ENCODE measurements at places on chromosomes 7 and 10.

DNA sequence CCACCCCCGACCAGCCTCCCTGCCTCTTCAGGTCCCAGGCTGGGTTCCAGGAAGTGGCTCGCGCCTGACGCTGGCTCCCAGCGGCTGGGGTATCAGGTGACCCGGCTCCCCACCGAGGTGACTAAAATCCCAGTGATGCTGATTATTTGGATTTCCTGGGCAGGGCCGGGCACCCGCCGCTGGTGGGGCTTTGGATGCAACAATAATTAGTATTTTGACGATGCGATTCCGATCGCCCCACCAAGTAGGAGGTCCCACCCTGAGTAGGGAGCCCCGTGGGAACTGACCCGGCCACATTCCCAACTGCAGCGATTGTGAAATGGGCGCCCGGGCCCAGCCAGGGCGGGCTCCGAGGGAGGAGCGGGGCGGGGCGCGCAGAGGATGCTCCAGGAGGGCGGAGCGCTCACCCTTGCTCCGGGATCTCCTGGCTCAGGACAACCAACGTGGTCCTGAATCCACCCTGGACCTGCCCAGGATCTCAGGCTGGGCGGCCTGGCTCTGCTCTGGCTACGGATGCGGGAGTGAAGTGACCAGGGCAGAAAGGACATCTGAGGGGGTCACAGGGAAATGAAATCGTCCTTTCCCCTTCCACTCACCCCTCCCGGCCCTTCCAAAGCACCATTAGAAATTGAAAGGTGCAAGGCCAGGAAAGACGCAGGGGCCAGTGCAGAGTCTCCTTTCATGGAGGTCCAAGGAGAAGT is 32.6 kb downstream of the DUSP5 start:
- no peak for DNase-seq

- no peak for DNase-seq
Measured at GRCh38 chr10:72297281-72297804, 23.6 kb downstream of the DDIT4 start.

DNA sequence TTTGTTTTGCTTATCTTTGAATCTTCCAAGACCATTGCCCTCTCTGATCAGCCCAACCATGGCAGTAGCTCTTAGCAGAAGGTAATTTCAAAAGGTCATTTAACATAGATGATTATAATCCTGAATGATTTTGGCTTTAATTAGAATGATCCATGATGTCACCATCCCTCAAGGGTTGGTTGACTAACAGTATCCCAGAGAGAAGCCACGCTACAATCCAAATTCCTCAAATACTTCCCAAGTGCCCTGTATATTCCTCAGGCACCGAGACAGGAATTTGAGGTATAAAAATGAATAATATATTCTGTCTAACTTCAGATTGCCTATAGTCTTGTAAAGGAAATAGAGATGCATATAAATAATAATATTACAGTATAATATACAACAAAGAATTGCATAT is 42.1 kb upstream of the TMEM196 start:
- no peak for DNase-seq

- DNase-seq: no peak
Measured at GRCh38 chr7:105022458-105022857, 8.5 kb downstream of the KMT2E start.

- no peak for DNase-seq
Measured at GRCh38 chr10:66928776-66929175, 2.9 kb downstream of the LRRTM3 start.

DNA sequence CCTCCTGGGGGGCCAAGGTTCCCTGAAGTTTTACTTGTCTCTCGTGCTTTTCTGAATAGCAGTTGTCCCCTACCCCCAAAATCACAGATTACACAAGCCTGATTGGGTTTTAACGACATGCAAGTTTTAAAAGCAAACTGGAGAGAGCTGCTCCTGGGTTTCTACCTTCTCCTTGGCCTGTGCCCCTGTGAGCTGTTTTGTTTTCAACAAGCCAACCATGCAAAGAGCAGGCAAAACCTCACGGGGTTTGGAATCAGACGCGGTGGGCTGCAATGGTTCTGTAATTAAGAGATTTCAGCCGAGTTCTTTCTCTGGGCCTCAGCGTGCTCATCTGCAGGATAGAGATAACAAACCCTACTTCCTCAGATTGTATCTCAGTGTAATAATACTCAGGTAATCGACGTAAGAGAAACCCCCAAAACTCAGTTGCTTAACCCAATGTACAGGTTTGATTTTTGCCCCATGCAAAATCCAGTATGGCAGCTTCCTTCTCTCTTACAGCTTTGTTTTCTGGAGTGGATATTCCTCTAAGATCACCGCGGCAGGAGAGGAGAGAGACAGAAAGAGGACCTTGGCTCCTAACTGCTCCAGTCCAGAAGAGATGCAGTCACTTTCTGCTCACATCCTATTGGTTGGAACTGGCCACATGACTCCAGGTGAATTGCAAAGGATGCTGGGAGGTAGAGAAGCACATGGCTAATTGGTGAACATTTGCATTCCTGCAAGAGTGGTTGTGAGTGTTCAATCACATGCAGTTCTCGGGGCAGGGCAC is 42.0 kb downstream of the MYL10 start:
- DNase-seq: no peak

DNA sequence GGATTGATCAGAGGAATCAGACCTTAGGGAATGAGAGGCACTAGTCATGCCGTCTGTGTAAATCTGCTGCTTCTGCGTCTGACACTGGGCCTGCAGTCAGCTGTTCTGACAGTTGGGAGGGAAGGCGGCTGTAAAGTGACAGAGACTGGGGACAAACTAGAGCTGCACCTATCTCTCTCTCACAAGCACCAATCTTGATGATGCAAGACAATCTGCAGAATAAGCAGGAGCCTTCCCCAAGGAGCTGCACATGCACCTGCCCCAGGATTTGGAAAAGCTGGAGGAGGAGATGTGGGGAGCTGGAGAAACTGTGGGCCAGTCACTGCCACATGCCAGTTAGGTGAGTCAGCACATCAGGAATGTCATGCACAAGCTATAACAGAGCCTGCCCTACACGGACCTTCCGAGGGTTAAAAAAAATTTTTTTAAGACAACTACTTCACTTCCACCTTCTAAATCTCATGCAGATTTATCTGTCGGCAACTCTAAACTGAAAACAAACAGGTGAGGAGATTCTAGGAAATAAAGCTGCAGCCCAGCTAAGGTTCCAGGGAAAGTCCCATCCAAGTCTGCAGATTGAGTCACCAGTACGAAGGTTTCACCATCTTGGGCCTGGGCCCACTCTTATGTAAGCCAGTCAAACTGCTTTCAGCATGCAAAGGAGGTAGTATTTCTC is 39.2 kb downstream of the ENO4 start:
- no peak for DNase-seq

DNA sequence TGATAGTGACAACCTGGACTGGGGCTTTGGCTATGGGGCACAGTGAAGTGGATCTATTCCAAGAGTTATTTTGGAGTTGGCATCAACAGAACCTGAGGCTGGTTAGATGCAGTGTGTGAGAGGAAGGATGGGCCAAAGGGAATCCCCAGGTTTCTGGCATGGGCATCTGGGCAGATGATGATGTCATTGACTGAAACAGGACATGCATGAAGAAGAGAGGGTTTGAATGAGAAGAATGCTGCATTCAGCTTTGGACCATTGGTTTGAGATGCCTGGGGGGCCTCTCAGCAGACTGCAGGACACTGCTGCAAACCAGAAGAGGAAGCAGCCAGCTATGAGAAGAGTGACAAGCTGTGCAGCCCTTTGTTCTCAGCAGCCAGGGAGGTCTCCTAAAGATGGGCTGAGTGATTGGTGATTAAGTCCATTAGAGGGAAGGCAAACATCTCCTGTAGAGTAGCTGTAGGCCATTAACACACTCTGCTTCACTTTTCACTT is 23.1 kb upstream of the PIK3CG start:
- DNase-seq: no peak

GRCh38 chr10:52583336-52583735 is 189.2 kb downstream of the MBL2 start:
- no peak for DNase-seq

GRCh38 chr10:70738006-70738760 is 47.0 kb downstream of the TBATA start:
- no peak for DNase-seq

GRCh38 chr7:75977743-75978142 is 16.7 kb downstream of the TMEM120A start:
- no peak for DNase-seq

GRCh38 chr10:86632009-86632800 is 22.1 kb upstream of the OPN4 start:
- DNase-seq: peak; percentile 30

DNA sequence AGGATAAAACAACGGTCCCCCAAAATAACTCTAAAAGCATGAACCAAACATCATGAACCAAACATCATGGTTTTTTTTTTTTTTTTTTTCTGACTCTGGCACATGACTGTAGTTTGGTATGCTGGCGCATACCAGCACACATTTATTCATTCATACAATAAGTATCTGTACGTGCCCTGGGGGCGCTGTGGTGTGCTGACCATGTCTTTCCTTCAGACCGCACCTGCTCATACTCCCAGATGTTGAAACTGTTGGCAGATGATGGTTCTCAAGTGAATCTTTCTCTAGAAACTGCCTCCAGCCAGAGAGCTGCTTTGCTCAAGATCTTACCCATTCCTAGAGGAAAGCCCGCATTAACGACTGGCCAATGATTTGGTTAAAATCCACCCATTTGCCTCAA is 114.7 kb upstream of the ANKRD30A start:
- DNase-seq: no peak

GRCh38 chr7:28349637-28350036 is 62.7 kb upstream of the CREB5 start:
- no peak for DNase-seq

DNA sequence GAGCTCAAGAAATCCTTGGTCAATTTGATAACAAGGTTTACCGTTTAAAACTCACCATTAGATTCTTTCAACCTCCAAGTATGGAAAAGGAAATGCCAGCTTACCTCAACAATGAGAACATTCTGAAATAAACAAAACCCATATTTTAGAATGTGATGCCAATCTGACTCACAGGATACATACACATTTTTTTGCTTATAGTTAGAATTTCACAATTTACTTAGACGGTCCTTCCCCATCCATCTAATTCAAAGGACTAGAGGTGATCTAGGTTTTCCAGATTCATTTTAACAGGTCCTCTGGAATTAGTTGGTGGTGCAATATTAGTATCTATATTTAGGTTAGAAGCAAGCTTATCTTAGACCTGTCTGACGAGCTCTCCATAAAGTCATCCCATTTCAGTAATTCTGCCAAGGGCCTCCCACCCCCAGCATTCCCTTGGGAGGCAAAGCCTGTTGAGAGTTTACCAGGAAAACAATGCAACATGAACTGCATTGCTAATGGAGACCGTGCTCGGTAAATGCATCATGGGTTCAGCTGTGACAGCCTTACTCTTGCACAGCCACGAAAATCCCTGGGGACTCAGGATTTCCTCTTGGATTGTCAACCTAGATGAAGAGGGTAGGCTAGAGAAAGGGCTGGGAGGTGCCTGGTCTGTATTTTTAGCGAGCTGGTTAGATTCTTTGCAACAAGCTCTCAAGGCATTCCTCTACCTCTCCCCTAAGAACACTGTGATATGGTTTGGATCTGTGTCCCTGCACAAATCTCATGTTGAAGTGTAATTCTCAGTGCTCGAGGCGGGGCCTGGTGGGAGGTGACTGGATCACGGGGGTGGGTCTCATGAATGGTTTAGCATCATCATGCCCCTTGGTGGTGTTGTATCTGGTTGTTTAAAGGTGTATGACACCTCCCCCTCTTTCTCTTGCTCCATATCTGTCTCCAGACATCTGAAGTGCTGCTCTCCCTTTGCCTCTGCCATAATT is 93.8 kb downstream of the PRTFDC1 start:
- DNase-seq: peak; percentile 61

- no peak for DNase-seq
Measured at GRCh38 chr7:141418066-141418465, 133.1 kb upstream of the AGK start.

DNA sequence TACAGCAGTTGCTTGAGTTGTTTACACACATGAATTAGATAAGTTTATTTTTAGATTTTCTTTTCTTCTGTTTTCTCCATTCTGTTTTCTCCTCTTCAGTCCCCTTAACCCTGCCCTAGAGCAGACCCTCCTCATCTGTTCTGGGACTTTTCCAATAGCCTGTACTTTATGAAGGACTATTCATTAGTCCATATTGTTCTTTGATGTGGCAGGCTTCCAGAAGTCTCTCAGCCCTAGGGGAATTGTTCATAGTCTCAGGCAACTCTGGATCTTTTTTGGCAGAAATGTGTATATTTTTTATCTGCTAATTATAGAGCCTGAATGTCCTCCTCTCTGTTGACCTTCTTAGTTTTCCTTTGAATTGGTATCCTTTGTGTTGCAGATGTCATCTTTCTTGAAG is 25.4 kb downstream of the KAT6B start:
- no peak for DNase-seq

DNA sequence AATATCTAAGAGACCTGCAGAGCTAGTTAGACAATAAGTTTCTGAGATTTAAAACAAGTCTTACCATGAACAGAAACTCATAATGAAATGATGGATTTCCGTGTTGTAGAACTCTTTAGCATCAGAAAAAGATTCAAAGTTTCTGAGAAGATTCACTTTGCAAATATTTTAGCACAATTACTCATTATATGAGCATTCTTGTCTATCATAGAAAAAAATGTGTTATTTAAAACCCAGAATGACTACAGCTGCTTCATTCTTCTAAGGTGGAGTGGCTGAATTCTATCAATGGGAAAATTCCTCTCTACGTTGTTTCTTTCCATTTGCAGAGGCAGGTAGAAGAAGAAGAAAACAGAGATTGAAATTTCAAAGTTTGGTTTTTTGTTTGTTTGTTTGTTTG is 21.0 kb upstream of the RALA start:
- no peak for DNase-seq

- no peak for DNase-seq
Measured at GRCh38 chr10:70162892-70163201, 7.5 kb downstream of the SAR1A start.

DNA sequence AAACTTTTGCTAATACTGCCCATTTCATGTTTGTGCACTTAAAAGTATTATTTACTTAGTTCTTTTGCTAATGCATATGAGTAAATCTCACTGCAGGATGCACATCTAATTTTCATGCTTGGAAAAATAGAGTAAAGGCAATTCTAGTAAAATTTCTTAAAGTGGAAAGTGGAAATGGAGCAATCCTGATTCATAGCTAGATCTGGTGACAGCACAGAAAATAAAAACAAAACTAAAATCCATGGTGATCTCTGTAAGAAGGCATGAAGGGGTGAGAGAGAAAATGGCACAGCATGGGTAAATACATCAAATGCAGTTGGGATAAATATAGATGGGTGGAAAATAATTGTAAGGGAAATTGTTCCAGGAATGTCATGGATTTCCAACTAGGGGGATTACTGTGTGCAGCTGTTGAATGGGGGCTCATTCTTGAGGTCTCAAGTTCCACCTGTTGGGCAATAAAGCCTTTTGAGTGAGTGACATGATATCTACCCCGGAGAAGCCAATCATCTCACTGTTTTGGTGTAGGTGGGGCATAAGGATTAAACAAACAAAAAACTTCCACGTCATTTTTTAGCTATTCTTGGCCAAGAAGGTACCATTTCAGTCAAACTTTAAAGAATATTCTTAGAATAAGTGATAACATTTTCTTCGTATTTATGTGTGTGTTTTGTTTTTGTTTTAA is 1.7 kb upstream of the MCU start:
- no peak for DNase-seq

GRCh38 chr7:133750287-133750686 is 376.9 kb upstream of the LRGUK start:
- no peak for DNase-seq
